ENCODE measurements at places on chromosomes 1 and 21.

DNA sequence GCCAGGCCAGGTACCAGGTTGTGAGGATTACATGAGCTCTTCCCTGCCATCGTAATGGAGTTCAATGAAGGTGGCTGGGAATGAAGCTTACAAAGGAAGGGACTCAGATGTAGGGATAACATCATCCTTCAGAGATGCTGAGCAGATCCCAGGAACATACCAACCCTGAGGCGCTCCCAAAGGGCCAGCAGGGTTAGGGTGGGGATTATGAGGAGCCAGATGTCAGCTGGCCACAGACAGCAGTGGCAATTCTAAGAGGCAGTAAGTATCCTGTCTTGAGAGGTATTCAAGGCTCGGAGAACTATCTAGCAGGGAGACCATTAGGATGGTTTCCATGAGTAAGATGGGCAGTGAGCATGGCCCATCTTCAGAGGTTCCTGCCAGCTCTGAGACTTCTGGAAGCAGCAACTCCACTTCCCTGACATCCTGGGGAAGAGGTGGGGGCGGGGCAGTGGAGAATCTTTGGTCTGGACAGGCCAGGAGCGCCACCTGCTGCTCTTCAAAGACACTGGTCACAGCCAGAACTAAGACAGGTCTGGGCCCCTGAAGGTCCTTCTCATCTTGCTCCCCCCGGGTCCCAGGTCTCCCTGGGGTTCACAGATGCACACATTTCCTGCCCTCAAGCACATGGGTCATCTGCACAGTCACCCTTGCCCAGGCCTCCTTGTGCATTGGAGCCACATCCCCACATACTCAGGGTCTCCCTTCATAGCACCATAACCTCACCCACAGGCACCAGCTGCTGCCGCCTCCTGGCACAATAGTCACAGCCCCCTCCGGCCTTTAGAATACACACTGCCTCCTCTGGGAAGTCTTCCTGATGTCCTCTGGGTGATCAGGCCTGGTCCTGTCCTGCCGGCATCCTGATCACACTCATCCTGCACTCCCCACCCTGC lies 2.7 kb upstream of the SDC3 start:
- peak; percentile 71 for DNase-seq

DNA sequence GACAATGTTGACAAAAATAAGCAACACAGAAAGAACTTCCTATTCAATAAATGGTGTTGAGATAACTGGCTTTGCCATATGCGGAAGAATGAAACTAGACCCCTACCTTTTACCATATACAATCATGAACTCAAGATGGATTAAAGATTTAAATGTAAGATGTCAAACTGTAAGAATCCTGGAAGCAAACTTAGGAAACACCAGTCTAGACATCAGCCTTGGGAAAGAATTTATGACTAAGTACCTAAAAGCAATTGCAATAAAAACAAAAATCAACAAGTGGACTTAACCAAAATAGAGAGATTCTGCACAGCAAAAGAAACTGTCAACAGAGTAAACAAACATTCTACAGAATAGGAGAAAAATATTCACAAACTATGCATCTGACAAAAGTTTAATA lies 16.1 kb upstream of the CLDN8 start:
- DNase-seq = no peak

DNA sequence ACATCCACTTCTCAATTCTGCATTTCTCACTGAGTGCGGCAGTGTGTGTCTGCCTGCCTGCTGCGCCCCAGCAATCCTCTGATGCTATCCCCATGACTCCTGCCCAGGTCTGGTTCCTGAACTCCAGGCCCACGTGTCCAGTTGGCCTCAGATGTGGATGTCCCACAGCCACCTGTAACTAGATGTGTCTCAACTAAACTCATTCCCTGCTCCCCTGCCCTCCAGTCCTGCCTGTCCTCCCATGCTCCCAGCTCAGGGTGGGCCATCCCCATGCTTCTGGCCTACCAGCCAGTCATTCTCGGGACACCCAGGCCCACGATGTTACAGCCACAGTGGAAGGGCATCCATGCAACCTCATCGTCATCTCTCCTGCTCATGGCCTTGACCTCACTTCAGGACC lies 76.8 kb downstream of the STUM start:
- no peak for DNase-seq

DNA sequence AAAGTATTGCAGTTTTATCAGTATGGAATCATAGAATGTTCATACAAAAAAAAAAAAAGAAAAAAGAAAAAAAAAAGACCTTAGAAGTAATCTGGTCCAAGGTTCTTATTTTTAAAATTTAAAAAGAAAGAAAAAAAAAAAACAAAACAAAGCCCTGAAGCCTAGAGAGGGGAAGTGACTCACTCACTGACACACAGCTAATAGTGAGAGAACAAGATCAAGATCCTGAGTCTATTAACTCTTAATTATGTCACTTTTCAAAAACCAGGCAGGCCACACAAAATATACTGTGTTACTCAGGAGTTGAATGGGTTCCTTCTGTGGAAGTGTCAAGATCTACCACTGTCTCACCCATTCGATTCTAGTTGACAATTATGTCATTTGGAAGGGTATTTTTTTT lies 433.9 kb upstream of the DAB1 start:
- DNase-seq = no peak

GRCh38 chr1:55309786-55310504 lies 94.8 kb upstream of the USP24 start:
- DNase-seq = no peak

- no peak for DNase-seq
These were observed 15.0 kb upstream of the ZMYM6 start for GRCh38 chr1:35046730-35047129.

DNA sequence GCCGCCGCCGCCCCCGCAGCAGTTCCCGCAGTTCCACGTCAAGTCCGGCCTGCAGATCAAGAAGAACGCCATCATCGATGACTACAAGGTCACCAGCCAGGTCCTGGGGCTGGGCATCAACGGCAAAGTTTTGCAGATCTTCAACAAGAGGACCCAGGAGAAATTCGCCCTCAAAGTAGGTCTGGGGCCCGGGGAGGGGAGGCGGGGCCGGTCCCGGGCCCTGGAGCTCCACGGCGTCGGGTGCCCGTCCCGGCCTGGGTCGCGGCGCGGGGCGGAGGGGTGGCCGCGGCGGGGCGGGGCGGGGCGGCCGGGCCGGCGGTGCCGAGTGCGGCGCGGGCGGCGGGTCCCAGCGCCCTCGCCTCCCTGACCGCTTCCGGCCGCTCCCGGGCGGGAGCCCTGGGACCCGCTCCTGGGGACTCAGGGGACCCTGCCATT lies 646 bp downstream of the MAPKAPK2 start:
- peak; percentile 22 for DNase-seq

- DNase-seq = peak; percentile 81
These were observed 7.4 kb downstream of the EFNA4 start for GRCh38 chr1:155070721-155071569.

DNA sequence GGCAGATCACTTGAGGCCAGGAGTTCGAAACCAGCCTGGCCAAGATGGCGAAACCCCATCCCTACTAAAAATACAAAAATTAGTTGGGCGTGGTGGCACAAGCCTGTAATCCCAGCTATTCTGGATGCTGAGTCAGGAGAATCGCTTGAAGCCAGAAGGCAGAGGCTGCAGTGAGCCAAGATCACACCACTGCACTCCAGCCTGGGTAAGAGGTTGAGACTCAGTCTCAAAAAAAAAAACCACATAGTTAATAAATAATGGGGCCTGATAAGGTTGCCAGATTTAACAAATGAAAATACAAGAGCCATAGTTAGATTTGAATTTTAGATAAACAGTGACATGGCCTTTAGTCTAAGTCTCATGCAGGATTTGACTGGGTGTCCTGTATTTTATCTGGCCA lies 175.7 kb downstream of the ZZZ3 start:
- DNase-seq = no peak

DNA sequence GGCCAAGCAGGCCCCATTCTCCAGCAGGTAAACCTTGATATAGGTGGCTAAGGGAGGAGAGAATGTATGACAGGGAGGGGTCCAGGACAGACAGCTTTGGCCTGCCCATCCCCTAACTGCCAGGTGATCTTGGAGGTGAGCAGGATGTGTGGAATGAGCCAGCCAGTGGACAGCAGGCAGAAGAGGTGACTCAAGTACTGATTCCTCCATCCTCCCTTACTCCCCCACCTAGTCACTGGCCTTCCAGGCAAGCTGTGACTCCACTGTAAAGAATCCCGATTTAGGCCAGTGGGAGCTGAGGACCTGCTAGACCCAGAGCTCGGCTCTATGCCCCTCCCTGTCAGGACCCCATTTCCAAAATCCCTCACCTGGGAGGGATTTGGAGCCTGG lies 36.6 kb downstream of the RIMS3 start:
- DNase-seq = no peak

GRCh38 chr1:15507278-15507677 lies 16.7 kb downstream of the CASP9 start:
- no peak for DNase-seq

- DNase-seq = no peak
These were observed 81.7 kb downstream of the ARID4B start for GRCh38 chr1:235246022-235246948.

- DNase-seq = no peak
These were observed 1.2 kb downstream of the LORICRIN start for GRCh38 chr1:153260585-153261280.

DNA sequence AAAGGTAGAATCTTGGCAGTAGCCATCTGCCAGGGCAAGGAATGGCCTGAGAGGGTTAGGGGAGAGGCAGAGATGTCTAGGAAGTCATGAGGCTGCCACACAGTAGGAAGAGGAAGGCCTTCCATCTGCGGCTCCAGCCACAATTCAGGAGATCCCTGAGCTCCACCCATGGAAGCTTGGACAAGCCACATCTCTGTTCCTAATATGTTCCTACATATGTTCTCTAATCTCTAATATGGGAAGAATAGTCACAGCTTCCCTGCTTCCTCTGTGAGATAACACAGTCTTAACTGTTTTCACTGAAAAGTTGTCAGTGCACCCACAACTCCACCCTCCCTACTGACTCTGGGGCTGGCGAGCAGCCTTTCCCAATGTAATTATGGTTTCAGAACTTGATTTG lies 109.5 kb downstream of the CDC7 start:
- DNase-seq = no peak

GRCh38 chr1:240495601-240496000 lies 116.4 kb downstream of the GREM2 start:
- DNase-seq = no peak

DNA sequence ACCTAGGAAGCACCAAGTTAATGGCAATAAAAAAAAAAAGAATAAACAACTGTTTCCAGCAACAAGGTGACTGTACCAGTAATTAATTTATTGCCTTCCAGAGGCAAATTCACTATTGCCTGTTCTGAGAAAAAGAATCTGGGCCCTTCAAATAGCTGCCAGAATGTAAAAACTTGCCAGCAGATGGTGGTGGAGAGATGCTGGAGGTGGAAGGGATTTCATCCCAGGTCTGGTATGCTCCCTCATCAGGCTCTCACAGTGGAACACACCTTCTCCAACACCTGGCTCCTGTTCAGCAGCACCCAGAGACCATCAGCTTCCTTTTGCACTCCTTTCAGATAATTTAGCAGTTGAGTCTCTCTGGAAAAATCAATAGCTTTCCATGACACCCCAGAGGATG lies 792.9 kb upstream of the ADAMTS5 start:
- DNase-seq = no peak

DNA sequence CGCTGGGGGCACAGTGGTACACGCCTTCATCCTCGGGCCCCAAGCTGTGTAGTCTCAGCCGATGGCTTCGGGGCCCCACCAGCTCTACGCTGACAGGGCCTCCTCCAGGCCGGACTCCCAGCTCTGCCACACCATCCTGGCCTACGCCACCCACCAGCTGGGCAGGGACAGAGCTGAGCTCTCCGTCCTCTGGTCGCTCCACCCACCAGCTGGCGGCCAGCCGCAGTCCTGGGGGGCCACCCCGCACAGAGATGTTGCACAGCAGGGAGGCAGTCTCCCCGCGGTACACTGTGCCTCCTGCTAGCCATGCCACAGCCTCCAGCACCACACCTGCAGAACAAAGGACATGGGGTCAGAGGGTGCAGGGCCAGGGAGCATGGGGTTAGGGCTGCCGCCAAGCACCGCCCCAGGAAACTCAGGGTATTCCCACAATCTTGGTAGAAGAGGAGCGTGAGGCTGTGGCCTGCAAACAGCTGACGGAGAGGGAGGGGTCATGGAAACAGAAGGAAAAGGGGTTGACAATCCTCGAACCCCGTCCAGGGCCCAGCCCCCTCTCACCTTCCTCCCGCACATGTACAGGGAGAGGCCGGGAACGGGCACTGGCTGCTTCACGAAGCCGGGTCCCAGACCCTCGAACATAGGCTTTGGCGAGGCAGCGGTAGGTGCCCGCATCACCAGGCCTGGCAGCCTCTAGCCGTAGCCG lies 5.9 kb downstream of the IGSF8 start:
- no peak for DNase-seq

- peak; percentile 42 for DNase-seq
These were observed 1.3 kb downstream of the FCGR2A start for GRCh38 chr1:161506336-161507223.

DNA sequence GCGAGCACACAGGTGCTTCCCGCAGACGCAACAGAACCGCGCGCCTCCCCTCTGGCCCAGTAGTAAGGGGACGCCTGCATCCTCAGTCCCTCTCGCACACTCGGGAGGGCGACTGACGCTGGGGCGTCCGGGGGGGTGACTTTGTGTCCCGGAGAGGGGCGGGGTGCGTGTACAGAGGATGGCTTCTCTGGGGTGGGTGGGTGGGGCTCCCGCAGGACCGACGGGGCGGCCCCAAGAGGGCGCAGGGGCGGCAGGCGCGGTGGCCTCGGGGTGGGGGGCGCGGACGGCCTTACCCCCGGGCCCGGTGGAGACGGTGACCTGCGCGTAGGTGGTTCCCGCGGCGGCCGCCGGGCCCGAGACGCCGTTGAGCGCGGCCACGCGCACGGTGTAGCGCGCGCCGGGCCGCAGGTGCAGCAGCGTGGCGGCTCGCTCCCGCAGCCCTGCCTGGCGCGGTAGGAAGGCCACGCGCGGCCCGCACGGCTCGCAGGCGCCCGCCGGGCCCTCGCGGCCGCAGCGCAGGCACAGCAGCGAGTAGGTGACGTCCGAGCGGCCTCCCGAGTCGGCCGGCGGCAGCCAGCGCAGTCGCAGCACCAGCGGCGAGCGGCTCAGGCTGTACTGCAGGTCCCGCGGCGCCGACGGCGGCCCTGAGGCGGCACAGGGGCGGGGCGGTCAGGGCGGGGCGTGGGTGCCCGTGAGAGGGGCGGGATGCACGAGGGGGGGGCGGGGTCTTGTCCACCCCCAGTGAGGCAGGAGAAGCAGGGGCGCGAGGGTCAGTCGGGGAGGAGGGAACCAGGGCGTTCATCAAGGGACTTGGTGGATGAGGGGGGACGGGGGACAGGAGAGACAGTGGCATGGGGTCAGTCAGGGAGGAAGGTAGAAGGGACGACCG lies 12.1 kb downstream of the EPHA10 start:
- DNase-seq = peak; percentile 48

DNA sequence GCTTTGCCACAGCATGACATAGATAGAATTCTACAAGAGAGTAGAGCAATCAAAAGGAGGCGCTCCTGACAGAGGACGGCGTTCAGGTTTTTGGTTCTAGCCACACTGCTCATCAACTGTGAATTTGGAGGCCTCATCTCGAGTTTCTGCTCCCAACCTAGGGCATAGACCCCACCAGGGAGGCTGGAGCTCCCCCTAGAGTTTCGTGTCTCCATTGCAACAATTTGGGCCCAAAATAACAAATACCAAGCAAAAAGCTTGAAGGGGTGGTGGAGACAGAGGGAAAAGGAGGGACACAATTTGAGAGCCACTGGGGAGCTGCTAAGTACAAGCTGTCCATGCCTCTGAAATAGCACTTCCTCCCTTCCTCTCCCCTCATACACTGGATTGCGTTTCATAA lies 297.0 kb downstream of the GPATCH2 start:
- peak; percentile 6 for DNase-seq

GRCh38 chr21:34782506-34783360 lies 113.9 kb downstream of the CLIC6 start:
- no peak for DNase-seq

GRCh38 chr1:168697356-168698126 lies 31.5 kb downstream of the DPT start:
- no peak for DNase-seq

Data from NCI-H1105 (cell line).